ENCODE measurements at places on chromosomes 1 and 21.

- DNase-seq = no peak
Measured at GRCh38 chr1:5980314-5981008, 11.8 kb downstream of the NPHP4 start.

- no peak for DNase-seq
Measured at GRCh38 chr1:203077956-203078355, 7.9 kb downstream of the MYOG start.

DNA sequence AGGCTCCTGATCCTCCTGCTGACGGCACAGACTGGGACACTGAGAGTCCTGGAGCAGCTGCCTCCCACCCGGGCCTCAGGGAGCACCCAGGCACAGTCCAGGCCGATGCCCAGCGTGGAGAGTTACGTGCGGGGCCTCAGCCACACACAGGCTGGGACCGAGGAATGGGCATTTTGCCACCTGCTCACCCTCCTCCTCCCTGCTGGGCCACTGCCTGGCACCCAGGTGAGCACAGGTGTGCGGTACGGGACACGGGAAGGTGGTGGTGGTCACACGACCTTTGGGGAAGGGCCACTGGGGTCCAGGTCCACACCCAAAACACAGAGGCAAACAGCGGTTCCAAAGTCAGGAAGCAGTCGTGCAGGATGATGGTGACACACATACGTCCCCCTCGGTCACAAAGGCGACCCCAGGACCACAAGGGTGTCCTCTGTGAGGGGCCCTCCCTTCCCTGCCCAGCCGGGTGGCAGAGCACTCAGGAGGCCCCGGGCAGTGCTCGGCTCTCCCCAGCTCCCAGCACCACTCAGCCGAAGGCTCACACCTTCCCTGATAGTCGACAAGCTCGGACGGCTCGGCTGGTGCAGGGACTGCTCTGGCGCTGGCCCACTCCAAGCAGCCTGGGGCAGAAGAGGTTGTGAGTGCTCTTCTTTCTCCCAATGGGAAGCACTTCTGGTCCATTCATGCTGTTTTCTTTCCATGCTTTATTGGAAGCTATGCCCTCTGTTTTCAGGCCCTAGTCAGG, 14.3 kb downstream of the MORN1 start:
- no peak for DNase-seq

DNA sequence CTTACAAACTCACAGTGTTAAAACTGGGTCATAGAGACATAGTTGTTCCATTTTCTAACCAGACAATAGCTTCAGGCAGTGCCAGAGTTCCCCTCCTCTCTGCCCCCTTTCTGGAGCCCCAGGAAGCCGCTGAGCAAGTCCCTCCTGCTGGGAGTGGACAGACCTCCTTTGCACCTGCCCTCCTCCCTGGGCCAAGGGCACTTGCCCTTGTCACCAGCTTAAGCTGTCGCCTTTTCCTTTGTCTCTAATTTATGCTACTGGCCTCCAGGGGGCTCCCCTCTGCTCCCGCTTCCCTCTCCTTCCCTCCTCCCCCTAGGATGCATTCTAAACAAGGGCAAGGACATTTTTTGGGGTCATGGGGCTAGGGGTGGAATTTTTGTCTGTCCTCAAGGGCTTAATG, 182.4 kb downstream of the MIS18A start:
- no peak for DNase-seq

- no peak for DNase-seq
Measured at GRCh38 chr1:29363536-29363935, 127.2 kb downstream of the PTPRU start.

- DNase-seq = no peak
Measured at GRCh38 chr1:223642237-223642636, 23.3 kb downstream of the CAPN8 start.

DNA sequence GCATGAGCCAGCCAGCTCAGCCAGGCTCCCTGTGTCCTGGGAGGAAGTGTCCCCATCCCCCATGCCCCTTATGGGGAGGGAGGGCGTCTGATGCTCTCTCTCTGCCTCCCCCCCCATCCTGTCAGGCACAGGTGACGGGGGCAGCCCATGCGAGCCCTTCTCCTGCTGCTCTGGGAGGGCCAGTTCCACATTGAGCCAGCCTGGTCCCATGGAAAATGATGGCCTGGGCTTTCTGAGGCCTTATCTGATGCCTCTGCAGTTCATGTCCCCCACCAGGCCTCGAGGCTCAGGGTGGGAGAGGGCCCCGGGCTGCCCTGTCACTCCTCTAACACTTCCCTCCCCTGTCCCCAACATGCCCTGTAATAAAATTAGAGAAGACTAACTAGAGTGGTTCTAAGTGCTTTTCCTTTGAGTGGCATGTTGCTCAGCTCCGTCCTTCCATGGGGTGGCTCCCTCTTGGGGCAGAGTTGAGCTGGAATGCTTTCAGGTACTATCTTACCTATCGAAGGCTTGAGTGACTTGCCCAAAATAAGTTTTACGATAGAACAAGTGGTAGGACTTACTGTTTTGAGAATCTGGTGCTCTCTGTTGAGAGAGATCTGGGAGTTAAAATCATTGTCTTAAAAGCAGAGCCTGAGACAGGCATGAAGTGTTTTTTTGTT, 1.8 kb upstream of the MTFR1L start:
- DNase-seq = no peak

DNA sequence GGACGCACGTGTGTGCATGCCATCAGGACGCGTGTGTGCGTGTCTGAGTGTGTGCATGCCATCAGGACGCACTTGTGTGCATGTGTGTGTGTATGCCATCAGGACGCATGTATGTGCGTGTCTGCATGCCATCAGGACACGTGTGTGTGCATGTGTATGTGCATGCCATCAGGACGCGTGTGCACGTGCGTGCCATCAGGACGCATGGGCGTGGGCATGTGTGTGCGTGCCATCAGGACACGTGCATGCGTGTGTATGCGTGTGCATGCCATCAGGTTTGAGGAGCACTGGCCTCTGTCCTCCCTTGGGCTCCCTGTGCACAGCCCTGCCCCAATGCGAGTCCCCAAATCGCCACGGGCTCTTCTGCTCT, 12.6 kb upstream of the C1QTNF12 start:
- no peak for DNase-seq

DNA sequence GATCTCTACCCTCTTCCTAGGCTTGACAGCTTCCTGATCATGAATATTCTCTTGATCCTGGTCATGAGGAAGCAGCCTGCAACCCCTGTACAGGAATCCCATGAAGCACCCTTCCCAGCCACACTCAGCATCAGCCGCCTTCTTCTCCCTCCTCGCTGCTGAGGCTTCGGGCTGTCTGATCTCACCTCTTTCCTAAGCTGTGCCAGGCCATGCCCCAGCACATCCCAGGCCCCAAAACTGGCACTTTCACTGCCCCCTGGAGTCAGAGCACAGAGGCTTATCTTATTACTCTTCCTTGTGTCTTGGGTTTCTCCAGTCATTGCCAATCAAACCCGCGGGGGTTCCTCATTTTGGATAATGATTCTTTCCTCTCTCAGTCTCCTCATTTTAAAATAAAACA, 259.5 kb downstream of the RGS7 start:
- no peak for DNase-seq

DNA sequence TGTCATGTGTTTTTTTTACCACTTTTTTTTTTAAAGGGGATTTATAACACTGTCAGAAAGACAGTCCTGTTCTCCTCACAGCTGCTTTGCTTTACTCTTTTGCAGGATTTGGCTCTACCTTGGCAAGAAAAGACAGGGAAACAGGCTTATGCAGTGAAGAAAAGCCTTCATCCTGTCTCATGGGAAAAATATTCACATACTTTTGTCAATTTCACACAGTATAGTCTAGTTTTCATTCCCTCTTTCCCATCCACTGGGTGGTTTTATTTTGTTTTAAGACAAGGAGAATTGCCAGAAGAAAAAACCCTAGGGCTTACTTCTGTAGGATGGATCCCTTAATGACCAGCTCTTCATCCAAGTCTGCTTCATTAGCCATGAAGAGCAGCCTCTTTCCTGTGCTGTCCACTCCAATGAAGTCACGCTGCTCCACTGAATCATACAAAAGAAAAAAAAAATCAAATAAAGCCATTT, 60.0 kb downstream of the EIF2B3 start:
- DNase-seq = no peak

- DNase-seq = no peak
Measured at GRCh38 chr1:197692965-197693364, 82.3 kb downstream of the DENND1B start.

DNA sequence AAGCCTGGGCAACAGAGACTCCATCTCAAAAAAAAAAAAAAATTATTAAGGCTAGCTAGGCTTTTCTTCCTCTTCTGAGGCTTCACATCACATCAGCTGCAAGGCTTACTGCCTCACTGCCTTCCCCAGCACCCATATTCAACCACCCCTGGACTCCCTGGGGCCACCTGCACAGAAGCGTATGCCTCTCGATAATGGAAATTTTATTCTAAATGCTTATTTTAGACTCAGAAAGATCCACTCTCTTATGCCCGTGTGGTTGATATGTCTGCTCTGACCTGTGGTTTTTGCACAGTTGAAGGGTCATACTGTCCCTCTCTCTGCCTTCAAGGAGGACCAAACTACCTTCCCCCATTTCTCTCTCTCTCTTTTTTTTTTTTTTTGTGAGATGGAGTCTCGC, 1.5 kb upstream of the FCRLA start:
- DNase-seq = no peak

DNA sequence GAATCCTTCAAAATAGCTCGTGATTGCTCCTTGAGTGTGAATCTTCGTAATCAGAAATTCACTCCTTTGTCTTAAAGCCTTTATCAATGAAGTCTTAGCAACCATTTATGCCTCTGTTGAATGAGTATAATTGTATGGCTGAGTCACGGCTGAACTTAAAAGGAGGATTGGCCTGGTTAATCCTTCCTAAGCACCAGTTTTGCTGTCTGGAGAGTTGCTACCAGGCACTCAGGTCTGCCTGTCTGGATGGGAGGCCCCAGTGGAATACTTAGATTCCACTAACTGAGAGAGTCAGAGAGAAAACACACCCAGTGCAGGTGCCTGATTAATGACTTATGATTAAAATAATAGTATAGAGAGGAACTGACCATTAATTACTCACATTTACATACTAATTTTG, 7.6 kb upstream of the HHAT start:
- no peak for DNase-seq

GRCh38 chr1:37811027-37811655, 3.1 kb upstream of the YRDC start:
- peak; percentile 69 for DNase-seq

DNA sequence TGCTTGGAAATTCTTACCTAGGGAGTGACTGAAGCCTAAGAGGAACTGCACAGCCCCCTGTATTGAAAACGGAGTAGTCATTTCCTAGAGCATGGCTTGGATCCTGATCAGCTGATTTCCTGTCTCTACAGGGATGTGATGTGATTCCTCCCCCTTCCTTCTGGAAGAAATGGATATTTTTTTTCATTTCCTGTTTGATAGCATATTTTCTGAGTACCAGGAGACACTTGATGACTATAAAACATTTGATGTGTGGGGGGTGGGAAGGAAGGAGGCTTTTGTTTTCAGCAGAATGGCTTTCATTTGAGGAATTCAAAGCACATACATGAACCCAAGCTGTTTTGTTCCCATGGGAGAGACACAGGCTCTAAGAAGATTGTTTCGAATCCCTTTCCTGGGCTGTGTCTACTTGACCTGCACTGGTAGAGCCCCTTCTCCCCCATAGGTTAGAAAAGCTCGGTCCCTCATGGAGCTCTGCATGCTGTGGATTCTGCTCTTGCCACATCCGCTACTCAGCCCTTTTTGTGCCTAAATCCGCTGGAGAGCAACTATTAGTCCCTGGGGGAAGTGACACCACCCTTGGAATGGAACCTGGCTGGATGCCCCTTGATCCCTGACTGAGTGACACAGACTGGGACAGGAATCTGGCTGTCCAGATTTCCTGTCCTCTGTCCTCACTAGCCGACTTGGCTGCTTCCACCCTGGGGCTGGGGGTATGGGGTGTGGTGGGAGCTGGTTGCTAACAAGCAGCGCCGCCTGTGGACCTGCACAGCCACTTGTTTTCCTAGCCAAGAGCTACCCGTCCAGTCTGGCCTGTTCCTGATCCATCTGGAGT, 71.8 kb upstream of the MACF1 start:
- DNase-seq = no peak

- no peak for DNase-seq
Measured at GRCh38 chr1:26831546-26832248, 5.2 kb downstream of the ZDHHC18 start.

DNA sequence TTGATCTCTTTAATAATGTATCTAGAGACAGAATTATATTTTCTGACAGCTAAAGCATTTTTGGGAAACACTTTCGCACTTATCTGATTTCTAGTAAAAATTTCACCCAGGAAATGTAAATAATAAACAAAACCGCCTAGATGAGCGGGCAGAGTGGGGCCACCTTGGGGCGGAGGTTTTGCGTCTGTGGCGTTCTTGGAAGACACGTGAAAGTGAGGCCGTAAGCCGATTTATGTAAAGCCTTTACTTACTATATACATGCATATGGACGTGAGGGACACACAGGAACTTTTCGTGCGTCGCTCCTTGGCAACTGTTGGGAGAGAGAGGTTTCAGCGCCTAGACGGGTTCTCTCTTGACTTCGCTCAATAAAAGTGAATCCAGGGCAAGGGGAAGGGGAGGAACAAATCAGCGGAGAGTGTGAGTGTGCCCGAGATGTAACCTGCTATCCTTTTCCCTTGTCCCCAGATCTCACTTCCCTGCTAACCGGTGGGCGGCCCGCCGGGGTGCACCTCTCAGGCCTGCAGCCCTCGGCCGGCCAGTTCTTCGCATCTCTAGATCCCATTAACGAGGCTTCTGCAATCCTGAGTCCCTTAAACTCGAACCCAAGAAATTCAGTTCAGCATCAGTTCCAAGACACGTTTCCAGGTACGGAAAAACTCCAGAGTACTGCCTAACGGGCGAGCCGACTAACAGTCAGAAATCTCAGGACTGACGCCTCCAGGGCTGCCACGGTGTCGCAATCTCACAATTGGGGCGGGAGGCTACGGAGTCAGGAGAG, 1.7 kb downstream of the HLX start:
- no peak for DNase-seq

GRCh38 chr1:3310718-3311400, 143.6 kb upstream of the ARHGEF16 start:
- DNase-seq = no peak

DNA sequence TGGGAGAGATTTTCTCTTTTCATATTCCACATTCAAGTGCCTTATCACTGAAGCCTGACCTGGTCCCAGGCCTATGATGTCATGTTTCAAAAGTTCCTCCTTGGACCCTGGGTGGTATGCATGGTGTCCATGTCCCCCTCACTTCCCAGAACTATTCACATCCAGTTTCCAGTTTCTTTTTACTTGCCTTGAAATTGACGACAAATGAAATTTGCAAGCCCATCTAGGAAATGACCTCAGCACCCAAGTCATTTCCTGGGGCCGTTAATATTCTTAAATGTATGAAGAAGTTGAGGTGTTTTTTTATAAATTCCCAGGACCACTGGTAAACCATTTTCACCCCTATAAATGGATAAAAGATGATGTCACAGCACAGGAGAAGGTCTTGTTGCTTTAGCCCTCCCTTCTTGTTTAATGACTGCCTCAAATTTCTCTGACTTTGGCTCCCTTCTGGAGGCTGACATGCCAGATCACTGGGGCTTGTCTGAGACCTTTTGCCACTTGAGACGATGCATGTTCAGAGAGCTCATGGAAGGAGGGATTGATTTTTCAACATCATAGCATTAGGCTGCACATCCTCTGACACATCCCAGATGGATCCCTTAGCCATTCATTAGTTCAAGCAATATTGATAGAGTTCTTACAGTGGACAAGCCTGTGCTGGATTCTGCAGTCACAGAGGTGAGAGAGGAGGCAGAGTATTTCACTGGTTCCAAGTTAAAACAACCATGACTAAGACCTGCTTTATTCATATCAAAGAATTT, 221.3 kb downstream of the PLPP3 start:
- no peak for DNase-seq

All from activated CD4-positive, CD25-positive, alpha-beta regulatory T cell treated with anti-CD3 and anti-CD28 coated beads, Interleukin-2, amount 50 U/mL, for 72 hours (primary cell).